ENCODE measurements at places on chromosomes 3 and 15.
A peak's percentile ranks its signal among the peaks of the same experiment; 100 is the strongest.

GRCh38 chr15:67156834-67157233 is 91.4 kb downstream of the SMAD3 start:
- no peak for DNase-seq

DNA sequence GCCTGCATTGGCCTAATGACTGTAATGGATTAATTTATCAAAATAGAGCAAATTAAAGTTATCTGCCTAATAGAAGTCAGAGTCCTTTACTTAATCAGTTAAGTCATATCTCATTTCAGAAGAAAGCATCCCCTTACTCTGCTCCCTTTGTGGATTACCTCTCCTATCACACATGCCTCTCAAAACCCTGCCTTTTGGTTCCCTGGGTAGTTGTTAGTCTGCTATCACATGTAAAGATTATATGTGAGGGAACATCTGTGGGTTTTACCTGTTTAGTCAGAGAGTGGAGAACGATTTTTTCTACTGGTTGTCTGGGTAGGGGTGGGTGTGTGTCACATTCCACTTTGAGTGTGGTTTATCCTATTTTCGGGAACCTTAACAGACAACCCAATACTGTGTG is 16.4 kb downstream of the UBE2E2 start:
- no peak for DNase-seq

- DNase-seq = peak; percentile 19
Observed at GRCh38 chr3:5126586-5126985, 4.5 kb downstream of the ARL8B start.

GRCh38 chr3:128619146-128619890 is 31.3 kb downstream of the RPN1 start:
- peak; percentile 63 for DNase-seq

DNA sequence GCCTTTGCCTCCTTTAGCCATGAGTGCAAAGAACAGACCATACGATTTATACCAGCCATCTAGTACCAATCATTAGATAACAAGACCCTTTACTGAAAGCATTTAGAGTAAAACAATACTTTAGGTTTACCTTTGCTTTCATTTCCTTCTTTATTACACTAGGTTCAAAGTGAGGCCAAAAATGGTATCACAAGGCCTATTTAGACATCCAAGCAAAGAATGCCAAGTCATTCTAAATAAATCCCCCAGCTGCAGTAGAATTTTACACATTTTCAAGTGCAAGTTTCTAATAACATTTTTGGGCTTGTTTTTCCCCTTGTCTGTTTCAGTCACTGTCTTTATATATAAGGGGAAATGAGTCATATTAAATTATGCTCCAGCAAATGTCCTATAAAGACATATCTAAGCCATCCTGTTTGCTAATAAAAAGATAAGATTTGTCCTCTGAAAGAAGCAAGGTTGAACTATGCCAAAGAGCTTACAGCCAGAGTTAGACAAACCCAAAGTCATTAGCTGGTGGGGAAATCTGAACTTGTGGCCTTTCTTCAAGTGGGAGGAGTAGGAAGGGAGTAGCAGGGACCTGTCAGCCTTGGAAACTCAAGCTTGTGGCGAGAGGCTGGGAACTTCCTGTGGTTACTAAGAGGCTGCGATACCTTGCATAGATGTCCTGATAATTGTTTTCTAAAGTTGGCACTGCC is 232.7 kb downstream of the MECOM start:
- DNase-seq = peak; percentile 82

- no peak for DNase-seq
Observed at GRCh38 chr3:123320221-123320620, 118.5 kb downstream of the SEC22A start.

DNA sequence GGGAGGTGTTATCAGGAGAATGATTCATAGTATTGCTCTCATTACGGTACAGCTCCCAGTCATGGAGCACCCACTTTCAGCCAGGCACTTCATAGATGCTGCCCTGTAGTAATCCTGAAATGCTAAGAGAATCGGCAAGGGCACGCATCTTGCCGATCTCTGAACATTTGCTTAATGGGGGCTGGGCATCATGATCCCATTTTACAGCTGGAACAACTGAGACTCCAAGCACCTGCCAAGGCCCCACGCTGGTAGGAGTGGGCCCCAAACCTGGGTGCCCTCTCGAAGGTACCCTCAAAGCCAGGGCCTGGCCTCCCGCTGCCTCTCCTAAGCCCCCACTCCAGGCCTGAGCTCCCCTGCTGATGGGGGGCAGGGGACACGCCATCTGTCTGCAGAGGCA is 47.3 kb downstream of the RPN1 start:
- DNase-seq = no peak

- DNase-seq = no peak
Observed at GRCh38 chr15:86553108-86553507, 473.4 kb downstream of the AGBL1 start.

DNA sequence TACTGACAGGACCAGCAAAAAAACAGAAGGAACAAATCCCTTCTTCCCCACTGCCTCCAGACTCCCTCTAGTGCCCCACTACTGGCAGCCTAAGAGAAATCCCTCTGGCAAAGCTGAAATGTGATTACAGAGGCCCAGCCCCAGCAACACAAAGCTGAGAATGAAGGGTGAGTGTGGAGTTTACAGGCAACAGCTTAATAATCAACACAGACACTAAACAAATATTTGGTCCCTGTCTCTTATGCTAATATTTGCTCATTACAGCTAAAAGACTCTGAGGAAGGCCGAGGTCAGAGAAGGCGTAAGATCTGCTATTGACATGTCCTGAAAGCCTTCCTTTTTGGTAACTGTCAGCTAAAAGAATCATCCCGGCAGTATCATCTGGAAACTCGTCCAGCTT is 308.5 kb upstream of the RASGRP1 start:
- no peak for DNase-seq

GRCh38 chr15:28252831-28253230 is 69.1 kb downstream of the HERC2 start:
- no peak for DNase-seq

DNA sequence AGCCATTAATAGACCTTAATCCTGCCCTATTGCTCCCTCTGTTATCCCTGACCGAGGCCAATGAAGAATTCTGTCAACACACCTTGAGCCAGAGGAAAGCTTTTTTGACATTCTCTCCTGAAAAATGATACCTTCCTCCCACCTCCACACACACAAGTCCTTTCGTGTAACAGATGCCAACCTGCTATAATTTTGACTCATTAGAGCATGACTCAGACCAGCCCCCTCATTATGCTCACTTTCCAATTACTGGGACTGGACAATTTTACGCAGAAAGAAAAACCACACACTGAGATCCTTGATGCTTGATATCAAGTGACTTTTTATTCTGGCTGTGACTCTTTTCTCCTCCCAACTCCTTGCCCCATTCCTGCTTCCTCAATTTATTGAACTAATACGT is 50.9 kb downstream of the LSAMP start:
- DNase-seq = peak; percentile 3

DNA sequence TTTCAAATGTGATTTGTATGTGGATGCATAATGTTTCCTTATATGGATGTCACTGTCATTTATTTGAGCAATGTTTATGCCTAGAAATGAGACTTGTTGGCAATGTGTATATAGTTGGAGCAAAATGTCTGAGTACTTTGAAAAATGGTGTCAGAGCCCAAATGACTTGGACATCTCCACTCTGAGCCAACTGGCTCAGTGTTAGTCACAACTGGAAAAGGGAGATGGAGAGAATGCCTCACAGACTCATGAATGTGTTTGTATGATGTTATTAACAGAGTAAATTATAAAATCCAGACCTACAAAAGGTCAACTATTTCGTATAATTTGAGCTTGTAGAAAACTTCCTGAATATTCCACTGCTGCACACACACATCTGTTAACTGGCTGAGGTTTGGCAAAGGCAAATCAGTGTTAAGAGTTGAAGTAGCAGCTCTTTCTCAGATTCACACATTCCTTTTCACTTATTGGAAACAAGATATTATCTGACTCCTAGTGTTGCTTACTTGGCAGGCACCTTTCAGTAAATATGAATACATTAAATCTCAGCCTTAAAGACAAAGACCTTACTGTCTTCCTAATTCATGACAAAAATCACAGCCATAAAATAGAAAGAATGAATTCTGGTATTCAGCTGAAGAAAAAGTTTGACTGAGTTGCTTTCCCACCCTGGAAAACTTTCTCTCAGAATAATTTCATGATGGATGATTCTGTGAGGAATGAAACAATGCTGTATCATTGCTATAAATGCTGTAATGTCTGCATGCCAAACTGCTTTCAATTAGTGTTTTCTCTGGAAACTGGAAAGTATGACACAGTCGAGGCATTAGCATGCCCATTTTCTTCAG is 27.0 kb downstream of the ADIPOQ start:
- peak; percentile 15 for DNase-seq

DNA sequence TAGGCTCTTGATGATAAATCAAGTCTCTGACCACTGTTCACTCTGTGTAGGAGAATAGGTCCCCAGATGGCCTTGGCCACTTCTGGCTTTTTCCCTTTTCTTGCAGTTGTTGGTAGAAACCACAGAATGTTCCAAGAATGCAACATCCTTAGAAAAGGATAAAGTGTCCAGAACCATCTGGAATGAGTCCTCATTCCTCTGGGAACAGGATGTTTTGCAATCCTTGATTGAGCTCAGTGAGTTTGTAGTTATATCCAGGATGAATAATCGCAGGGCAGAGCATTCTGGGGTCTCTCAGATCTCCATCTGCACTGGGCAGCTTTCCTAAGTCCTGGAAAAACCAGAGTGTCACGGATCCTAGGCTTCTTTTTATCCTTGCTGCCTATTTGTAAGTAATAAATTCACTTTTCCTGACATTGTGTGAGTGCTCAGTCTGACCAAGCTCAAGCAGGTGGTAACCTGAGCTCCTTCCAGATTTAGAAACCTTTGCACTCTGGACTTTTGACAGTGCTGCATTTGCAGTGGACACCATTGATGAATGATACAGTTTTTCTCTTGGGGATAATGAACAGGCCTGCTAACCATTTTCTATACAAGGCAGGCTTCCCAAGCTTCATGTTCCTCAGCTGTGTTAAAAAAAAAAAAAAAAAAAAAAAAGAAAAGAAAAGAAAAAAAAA is 1028.6 kb downstream of the OTOL1 start:
- peak; percentile 92 for DNase-seq
